ENCODE measurements at places on chromosomes 7 and 10. TPM values are rescaled to one million over a fixed set of nuclear protein-coding genes. Genes with fewer than 3 reads are reported as not detected.

Gene INHBA
- 0.73 TPM for total RNA-seq

Gene C10orf95
- 0.85 TPM for total RNA-seq

Gene SPAG6
- 20.3 TPM for total RNA-seq

Gene PCLO
- total RNA-seq: 25.2 TPM

Gene OPN4
- total RNA-seq: not detected

Data from prostate gland (tissue), 2 donors.